ENCODE measurements at places on chromosomes 5 and 9. TPM values are rescaled to one million over a fixed set of nuclear protein-coding genes. Genes with fewer than 3 reads are reported as not detected.

GRCh38 chr5:170885809-170886208 is 24.0 kb downstream of the RANBP17 start:
- no peaks in the 10 kb centered on the region for H3K27me3 ChIP-seq
- DNase-seq = no peak
- H3K27ac ChIP-seq = no peak overlapping the region
- no peaks in the 10 kb centered on the region for H3K4me1 ChIP-seq
- H3K36me3 ChIP-seq = no peaks in the 10 kb centered on the region

DNA sequence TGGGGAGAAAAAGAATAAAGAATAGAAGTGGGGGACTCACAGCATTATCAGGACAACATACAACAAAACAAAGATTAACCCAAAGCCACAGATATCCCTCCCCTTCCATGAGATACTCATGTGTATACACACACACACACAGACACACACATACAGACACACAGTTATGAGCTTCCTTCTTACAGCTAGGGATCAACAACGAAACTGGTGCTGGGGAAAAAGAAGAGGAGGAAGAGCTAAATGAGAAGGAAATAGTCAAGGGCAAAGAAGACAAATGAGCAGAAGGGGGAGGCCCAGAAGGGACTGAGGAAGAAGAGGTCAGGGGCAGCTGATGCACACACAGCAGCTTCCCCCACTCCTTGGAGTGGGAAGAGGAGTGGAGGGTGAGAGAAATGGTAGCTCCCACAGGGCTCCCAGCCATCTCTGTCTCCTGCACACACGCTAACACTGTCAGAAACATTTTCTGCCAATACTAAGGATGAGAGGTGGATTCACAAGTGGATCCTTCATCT is 66.2 kb downstream of the SIL1 start:
- DNase-seq = no peak
- H3K27me3 ChIP-seq = no peaks in the 10 kb centered on the region
- no peak overlapping the region for H3K4me3 ChIP-seq
- H3K36me3 ChIP-seq = no peaks in the 10 kb centered on the region

DNA sequence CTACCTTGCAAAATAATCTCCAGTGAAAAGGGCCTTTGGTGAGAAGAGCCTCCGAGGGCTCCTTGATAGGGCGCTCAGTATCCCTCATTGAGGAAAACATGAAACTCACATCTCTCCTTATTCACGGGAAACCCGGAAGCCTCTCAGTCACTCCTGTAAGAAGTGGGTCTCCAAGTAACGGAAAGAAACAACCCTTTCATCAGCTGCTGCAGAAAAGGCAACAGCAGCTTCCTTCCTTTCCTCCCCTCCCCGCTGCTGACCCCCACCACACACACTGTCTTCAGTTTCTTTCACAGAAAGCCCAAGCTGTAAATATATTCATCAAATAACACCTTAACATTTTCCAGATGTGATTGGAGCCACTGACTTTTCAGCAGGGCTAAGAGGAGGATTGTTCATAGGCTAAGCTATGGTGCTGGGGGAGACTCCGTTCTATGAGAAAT is 81.4 kb downstream of the C9orf152 start:
- no peak for DNase-seq
- no peak overlapping the region for H3K4me3 ChIP-seq
- peaks cover 4% of the 10 kb centered on the region for H3K4me1 ChIP-seq
- H3K27ac ChIP-seq = no peak overlapping the region
- H3K27me3 ChIP-seq = no peaks in the 10 kb centered on the region

DNA sequence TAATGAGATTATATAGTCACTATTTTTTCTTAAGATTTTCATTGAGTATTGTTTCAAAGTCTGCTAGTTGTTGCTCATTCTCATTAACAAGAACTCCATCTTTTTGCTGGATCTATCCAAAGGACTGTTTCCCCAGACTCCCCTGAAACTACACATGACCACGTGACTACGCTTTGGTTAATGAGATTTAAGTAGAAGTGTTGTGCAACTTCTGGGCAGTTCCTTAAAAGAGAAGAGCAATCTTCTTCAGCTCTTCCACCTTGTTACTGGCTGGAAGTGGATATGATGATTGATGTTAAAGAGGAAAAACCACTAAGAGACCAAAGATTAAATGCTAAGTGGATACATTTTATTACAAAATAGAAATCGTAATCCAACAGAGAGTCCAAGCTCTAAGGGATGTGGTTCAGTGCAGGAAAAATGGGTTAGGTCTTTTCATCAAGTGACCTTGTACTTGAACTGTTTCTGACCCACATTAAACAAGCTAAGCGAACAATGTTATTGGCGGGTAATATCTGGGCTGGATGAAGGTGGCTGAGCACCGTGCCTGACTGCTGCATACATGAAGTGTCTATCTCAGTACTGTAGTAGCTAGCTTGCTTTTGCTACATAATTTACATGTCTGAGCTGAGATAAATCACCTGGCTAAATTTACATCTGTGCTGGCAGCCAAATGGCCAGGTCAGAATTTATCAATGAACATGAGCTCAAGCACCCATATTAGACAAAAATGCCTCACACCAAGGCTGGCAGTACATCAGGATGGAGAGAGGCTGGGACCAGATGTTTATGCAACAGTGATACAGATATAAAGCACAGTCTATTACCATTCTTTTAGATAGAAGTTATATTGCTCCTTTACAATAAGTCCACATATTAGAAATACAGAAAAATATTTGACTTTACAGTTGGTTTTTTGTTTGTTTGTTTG is 7.5 kb upstream of the CTNNAL1 start:
- no peaks in the 10 kb centered on the region for H3K27me3 ChIP-seq
- no peaks in the 10 kb centered on the region for H3K36me3 ChIP-seq
- no peak overlapping the region for H3K27ac ChIP-seq
- no peak for DNase-seq
- H3K4me3 ChIP-seq = no peak overlapping the region

The HTR1A gene
- polyA plus RNA-seq = not detected

The GPBP1 gene
- 101 TPM for polyA plus RNA-seq

- no peaks in the 10 kb centered on the region for H3K27me3 ChIP-seq
- H3K4me1 ChIP-seq = no peaks in the 10 kb centered on the region
Observed at GRCh38 chr5:171848006-171848405, 62.4 kb downstream of the SMIM23 start.

DNA sequence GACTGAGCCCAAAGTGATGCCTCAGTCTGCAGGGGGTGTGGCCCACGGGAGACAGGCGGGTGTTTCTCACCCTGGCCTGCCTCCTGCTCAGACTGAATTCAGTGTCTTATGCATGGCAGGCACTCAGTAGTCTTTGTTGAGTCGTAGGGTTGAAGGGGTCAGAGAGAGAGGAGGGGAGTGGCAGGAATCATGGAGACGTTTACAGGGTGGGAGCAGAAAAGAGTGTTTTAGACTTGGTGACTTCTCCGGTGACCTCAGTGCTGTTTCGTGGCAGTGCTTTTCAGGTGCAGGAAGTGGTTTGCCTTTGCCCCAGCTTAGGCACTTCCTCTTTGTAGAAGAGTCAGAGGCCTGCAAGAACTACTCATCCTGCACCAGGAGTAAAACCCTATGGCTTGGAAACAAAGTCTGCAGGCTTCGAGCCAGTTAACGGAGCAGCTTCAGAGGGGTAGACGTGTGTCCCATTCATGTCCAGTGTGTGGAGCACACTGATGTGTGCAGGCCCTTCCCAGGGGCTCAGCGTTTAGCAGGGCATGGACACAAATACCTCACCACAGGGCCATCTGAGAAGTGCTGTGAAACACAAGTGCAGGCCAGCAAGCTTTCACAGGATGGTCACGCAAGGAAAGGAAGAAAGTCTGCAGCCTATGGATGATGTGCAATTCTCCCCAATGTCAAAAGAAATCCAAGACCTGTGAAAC is 24.5 kb upstream of the SEMA4D start:
- peak overlapping the region; percentile 33 for H3K4me3 ChIP-seq
- H3K27me3 ChIP-seq = no peaks in the 10 kb centered on the region
- DNase-seq = peak; percentile 84
- no peaks in the 10 kb centered on the region for H3K36me3 ChIP-seq

The OR1J2 gene
- not detected for polyA plus RNA-seq

DNA sequence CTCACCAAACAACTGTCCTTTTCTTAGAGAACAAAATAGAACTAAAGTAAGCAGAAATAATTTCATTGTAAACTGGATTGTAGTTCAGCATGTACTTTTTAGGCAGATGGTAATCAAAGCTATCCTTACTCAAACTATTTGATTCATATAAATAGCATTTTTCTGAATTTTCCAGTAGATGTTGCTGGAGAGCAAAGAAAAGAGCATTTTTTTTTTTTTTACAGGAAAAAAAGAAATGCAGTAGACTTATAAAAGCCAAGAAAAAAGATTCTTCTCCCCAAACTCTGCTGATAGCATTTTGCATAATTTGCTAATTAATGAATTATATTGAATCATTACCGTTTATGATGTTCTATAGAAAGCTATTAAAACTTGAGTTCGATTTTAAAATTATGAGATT is 715.3 kb upstream of the WWC1 start:
- no peaks in the 10 kb centered on the region for H3K36me3 ChIP-seq
- H3K4me1 ChIP-seq = no peaks in the 10 kb centered on the region
- H3K27me3 ChIP-seq = no peaks in the 10 kb centered on the region
- no peak overlapping the region for H3K27ac ChIP-seq
- no peak overlapping the region for H3K4me3 ChIP-seq

DNA sequence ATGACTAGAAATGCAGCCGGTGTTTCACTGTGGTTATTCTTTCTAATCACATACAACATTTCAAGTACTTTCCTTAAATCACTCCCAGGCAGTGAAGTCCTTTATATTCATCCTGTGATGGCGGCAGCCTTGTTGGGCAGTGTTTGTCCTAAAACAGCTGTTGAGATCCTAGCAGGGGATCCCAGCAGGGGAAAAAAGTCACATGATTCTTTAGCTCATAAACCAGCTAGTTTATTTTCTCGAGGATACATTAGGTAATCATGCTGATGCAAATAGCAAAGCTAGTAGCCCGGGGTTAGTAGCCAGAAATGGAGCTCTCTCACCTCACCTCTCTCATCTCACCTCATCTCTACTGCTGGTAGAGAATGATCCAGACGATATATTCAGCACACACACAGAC is 70.5 kb downstream of the FOXD1 start:
- no peaks in the 10 kb centered on the region for H3K36me3 ChIP-seq
- H3K4me3 ChIP-seq = no peak overlapping the region
- DNase-seq = no peak
- no peak overlapping the region for H3K27ac ChIP-seq
- peaks cover 23% of the 10 kb centered on the region for H3K4me1 ChIP-seq

DNA sequence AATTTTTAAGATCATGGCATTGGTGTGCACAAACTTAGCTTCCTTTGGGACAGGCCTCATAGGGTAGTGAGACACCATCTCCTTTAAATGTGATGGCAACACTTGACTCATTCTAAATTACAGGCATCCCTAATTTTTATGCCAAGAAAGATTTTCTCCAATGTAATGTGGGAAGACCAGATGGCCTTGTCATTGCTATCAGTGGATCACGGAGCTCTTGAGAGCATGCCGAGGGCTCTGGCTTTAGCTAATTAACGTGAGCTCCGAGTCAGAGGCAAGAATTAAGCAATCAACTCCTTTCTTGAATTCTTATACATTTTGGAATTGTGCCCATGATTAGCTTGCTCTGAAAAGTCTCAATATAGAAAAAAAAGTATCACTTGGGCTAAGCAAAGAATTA is 215.8 kb downstream of the LRRC70 start:
- H3K27ac ChIP-seq = no peak overlapping the region
- no peak overlapping the region for H3K4me3 ChIP-seq
- DNase-seq = no peak

The SERF1A gene
- 4.5 TPM for polyA plus RNA-seq

- H3K36me3 ChIP-seq = peaks cover 4% of the 10 kb centered on the region
- no peak overlapping the region for H3K27ac ChIP-seq
- no peak for DNase-seq
- no peaks in the 10 kb centered on the region for H3K27me3 ChIP-seq
- peaks cover 95% of the 10 kb centered on the region for H3K4me1 ChIP-seq
Observed at GRCh38 chr5:132434416-132435286, 55.9 kb downstream of the IRF1 start.

- H3K27ac ChIP-seq = no peak overlapping the region
- no peaks in the 10 kb centered on the region for H3K36me3 ChIP-seq
Observed at GRCh38 chr5:150644058-150644457, 3.6 kb downstream of the SYNPO start.

All from CD8-positive, alpha-beta memory T cell (primary cell).